Central memory CD8-positive, alpha-beta T cell (primary cell): ENCODE measurements at places on chromosomes 7 and 10.

- DNase-seq = peak; percentile 76
Observed at GRCh38 chr10:96830511-96831199, 1.4 kb upstream of the LCOR start.

GRCh38 chr7:14380881-14381280 lies 391.4 kb upstream of the ETV1 start:
- DNase-seq = no peak

GRCh38 chr7:99331002-99331401 lies 5.3 kb downstream of the ARPC1A start:
- DNase-seq = no peak

DNA sequence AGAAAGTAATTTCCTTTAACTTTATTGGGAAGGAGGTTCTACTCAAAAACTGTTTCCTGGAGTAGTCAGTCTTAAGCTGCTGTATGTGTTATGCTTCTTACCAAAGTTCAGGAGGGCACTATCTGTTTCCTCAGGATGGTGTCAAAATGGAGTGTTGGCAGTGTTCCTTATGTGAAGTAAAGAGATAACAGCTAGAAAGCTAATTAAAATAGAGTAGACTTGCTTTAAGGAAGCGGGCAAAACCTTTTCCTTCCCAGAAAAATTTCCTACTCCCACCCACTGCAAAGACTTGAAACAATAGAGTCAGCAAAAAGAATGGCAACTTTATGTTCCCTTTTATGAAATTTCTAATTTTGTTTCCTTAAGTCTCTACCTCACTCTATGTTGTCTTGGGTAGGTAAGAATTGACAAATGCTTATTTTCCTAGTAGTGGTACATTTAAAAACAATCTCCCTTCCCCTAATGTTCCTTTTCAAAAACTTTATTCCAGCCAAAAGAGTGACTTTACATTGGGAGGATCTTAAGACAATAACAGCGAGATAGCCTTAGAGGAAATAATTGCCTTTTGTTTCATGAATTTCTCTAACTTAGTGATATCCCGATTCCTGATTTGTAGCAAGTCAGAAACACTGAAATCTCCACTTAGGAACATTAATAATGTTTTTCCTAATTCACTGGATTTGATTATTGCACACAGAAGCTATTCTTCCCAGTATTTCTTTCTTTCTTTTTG lies 26.5 kb upstream of the ENTPD1 start:
- DNase-seq = no peak

GRCh38 chr7:3956949-3957348 lies 655.9 kb downstream of the SDK1 start:
- no peak for DNase-seq

DNA sequence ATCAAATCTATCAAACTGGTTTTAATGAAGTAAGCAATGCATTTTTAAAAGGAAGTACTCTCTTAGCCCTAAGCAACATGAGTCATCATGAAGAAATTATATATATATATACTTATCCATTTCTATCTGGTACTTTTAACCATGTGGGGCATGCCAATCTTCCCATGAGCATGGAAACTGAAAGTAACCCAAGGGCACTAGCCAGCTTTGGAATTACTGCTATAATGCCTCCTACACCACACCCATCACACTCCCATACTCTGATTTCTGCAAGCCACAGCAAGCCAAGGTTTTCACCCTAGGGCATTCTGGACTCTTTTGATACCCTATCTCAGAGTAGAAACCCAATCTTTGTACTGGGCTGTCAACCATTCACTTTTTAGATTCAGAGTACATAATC lies 204.6 kb downstream of the IMMP2L start:
- no peak for DNase-seq

GRCh38 chr7:47669178-47669891 lies 87.4 kb upstream of the TNS3 start:
- no peak for DNase-seq

- no peak for DNase-seq
Observed at GRCh38 chr7:112573302-112574039, 92.7 kb downstream of the LSMEM1 start.

DNA sequence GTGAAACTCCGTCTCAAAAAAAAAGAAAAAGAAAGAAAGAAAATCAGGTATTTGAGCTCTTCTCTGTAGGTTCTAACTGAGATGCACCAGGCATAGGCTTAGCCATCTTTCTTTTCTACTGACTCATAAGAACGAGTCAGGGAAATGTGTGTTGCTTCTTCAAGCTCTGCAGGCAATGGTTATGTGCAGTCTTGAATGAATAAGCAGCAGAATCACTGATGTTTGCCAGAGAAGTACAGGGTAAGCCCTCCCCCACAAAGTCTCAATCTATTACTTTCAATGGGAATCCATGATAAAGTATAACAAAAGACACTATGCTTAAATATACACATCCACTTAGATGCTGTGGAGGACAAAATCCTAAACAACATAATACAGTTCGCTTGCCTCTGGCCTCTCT lies 239.2 kb downstream of the PARD3 start:
- DNase-seq = no peak

DNA sequence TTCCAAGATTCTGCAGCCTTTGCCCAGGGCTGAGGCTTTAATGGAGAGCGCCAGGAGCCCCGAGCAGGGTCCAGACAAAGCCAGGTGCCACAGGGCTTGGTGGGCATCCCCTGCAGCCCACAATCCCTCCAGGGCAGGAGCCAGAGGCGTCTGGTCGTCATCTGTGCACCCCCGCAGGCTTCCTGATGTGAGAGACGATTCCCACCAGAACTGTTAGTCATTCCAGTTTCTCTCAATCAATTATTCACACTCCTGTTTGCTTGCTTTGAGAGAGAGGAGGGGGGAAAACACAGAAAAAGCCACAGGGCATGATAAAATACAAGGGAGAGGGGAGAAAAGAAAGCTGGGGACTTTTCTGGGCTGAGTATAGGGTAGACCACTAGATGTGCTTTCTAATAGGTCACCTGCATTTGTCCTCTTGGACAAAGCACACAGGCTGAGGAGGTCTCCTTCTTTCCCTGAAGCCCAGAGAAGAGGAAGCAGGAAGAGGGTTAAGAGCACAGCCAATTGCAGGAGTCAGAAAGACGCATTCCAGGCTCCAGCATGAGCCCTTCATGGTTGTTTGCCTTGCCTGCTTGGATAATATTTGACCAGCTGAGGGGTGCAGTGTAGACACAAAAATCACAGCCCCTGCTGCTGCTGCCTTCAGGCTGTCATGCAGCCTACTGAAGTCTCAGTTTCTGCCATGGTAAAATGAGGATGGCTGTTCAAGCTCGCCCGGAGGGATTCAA lies 194.4 kb downstream of the PLXNA4 start:
- no peak for DNase-seq

GRCh38 chr10:3803295-3803926 lies 18.4 kb upstream of the KLF6 start:
- no peak for DNase-seq

- no peak for DNase-seq
Observed at GRCh38 chr10:34729619-34730018, 85.5 kb downstream of the PARD3 start.

- DNase-seq = no peak
Observed at GRCh38 chr7:131212114-131212513, 115.6 kb upstream of the MKLN1 start.

GRCh38 chr7:106867641-106868351 lies 2.7 kb downstream of the PIK3CG start:
- no peak for DNase-seq

GRCh38 chr10:31215052-31215451 lies 104.0 kb upstream of the ZEB1 start:
- no peak for DNase-seq

GRCh38 chr10:3425716-3426115 lies 253.1 kb upstream of the PITRM1 start:
- no peak for DNase-seq

GRCh38 chr10:119090968-119091367 lies 10.4 kb upstream of the EIF3A start:
- peak; percentile 58 for DNase-seq

DNA sequence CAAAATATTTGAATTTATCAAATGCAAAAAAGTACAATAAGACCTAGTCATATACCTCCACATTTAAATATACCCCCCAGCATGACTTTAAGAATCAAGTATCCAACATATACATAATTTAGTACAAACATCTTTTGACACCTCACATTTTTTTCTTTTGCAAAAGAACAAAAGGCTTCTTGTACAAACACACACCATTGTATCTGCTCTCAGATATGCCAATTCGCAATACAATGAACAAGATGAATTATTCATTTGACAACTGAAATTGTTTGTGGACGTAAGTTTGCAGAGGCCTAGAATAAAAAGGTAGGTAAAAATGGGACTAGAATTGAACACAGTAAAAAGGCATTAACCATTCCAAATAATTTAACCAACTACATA lies 154.4 kb downstream of the CACNA2D1 start:
- DNase-seq = no peak

DNA sequence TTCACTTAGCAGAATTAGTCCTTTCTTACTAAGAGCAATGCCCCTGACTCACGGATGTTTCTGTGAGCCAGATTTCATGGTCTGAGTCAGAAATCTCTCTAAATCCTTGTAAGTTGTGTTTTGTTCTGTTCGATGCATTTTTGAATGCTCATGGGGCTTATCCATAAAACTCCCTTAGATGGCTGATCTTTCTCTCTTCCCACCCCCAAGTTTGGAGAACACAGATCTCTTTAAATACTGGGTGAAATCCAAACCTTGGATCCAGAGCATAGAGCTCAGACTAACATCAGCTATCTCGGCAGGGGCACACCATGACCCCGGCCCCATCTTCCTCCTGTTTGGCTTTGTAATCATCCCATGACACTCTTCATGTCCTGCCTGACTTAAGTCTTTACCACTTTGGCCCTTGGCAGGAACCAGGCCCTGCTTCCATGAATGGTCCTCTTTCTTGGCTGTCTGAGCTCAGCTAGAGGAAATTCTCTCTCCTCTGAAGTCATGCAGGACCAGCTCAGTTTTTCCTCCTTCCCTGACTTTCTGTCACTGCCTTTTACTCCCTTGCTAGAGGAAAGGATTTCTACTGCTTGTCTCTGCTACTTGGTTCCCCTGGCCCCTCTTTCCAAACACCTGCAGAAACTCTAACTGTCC lies 120.4 kb upstream of the RAB11FIP2 start:
- DNase-seq = no peak

GRCh38 chr10:88082391-88082790 lies 219.0 kb downstream of the PTEN start:
- no peak for DNase-seq

- no peak for DNase-seq
Observed at GRCh38 chr10:126135177-126135576, 238.8 kb downstream of the FANK1 start.

GRCh38 chr7:47833211-47833610 lies 115.1 kb downstream of the PKD1L1 start:
- no peak for DNase-seq

GRCh38 chr10:96690755-96691730 lies 29.3 kb downstream of the PIK3AP1 start:
- no peak for DNase-seq

GRCh38 chr7:97021747-97022490 lies 2.7 kb downstream of the DLX5 start:
- DNase-seq = no peak
